Activated CD4-positive, alpha-beta T cell treated with anti-CD3 and anti-CD28 coated beads, Interleukin-2, amount 50 U/mL, for 16 hours (primary cell): ENCODE measurements at places on chromosomes 16 and 17.

DNA sequence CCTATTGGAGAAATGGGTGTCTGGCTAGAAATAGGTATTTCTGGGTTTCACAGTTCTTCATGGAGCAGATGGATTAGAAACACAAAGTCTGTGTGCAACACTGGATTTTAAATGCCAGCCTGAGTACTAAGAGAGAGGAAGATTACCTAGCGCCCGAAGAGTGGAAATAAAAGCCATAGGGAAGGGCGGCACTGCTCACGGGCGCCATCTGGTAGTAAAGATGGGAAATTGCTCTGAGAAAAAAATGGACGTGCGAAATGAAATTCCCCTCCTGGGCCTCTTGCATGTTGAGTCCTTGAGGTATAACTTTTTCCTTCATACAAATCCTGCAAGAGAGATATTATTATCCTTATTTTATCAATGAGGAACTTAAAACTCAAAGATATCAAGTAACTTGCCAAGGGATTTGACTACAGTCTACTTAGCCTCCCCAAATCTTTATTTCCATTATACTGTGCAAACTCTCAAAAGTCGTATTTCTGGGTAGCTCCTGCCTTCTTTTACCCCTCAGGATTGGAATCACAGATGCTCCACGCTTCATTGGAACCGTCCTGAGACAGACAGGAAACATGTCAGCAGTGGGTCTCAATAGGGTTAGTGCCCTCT lies 72.8 kb downstream of the MMD start:
- DNase-seq: peak; percentile 51

DNA sequence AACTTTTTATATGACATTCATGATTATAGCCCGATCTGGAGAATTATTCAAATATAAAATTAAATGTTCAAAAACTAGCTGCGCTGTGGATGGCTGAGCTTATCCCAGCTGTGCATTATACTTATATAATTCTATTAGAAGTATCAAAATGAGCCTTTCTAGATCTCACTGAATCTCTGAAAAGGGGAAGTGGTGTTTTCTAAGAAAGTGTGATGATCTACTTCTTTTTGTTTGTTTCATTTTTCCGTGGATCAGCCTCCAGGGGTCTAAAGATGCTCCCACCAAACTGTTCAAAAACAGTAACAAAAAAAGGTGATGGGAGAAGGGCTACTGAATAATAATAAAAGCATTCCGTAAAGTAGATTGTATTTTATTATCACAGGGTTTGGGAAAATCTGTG lies 411.3 kb upstream of the PSMD7 start:
- no peak for DNase-seq

DNA sequence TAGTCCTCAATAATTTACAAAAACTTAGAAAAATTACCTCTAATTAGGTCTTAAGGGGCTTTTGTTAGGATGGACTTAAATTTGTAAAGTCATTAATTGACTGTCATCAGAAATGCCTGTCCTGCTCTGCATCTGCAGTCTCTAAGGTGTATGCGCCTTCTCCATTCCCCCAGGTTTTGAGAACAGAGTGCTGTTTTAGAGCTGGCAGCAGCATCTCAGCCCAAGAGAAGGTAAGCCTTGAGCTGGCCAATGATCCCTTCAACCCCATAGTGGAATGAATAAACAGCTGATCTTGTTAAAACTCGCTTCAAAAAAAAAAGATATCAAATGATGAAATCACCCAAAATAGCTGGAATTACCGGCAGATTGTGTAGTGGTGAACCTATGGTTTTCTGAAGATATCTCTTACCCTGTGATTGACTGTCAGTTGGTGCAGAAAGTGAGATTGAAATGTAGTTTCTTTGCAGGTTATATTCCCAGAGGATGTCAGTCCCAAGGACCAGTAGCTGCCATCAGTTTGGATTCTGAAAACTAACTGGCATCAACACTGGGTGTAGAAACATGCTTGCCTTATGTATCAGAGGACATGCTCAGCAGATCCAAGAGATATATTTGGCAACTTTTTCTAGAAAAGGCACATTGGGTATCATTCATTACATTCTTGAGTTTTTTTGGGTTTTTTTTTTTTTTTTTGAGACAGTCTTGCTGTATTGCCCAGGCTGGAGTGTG lies 25.7 kb downstream of the TRPV2 start:
- no peak for DNase-seq

GRCh38 chr16:74219706-74220105 lies 76.9 kb upstream of the PSMD7 start:
- DNase-seq: no peak

DNA sequence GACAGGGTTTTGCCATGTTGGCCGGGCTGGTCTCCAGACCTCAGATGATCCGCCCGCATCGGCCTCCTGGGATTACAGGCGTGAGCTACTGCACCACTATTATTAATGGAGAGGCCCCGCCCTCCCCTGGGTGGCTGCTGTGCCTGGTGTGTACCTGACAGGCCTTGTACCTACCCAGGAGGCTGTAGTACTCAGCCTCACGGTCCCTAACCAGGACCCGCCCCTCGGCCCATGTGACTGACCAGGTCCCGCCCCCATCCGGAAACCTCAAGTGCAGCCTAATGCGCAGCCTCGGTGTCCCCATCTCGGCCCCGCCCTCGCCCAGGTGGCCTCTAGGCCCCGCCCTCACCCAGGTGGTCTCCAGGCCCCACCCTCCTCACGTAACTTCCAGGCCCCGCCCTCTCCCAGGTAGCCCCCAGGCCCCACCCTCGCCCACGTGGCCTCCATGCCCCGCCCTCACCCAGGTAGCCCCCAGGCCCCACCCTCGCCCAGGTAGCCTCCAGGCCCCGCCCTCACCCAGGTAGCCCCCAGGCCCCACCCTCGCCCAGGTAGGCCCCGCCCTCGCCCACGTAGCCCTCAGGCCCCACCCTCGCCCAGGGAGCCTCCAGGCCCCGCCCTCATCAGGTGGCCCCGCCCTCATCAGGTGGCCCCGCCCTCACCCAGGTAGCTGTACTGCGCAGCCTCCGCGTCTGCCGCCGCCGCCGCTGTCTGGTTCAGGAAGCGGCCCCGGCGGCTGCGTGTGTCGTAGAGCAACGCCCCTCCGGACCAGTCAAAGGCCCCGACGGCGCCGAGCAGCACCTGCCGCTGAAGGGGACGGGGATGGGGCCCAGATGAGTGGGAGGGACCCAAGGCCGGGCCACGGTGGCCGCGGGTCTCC lies 31.0 kb downstream of the HASPIN start:
- peak; percentile 64 for DNase-seq

DNA sequence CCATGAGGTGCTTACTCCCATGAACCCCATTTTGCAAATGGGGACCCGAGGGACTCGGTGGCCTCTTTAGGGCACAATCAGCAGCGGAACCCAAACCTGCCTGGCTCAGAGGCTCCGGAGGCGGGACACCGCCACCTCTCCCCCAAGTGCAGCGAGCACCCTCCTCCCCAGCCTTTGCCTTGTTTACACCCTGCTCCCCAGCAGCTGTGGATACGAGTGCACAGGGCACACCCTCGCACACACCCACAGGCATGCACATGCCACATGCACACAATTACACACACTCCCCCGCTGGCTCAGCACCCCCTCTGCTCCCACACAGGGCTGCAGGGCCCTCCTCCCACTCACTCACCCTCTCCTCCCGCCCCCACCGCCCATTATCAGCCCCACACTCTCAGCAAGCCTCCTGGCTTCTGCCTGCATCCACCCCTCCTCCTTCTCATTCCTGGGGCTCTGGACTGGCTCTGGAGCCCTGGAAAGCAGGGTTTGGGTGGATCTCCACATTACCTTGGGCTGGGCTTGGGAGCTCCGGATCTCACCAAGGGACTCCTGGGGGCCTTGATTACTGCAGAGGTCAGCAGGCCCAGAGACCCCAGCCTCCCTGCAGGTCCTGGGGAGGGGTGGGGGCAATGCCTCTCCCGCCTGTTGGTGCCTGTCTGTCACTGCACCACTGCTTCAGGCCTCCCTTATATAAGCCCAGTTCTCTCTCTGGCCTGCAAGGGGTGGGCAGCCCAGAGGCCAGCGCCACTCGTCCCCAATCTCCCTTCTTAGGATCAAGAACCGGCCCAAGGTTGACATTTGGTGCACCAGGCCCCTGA lies 6.4 kb downstream of the PDK2 start:
- no peak for DNase-seq

DNA sequence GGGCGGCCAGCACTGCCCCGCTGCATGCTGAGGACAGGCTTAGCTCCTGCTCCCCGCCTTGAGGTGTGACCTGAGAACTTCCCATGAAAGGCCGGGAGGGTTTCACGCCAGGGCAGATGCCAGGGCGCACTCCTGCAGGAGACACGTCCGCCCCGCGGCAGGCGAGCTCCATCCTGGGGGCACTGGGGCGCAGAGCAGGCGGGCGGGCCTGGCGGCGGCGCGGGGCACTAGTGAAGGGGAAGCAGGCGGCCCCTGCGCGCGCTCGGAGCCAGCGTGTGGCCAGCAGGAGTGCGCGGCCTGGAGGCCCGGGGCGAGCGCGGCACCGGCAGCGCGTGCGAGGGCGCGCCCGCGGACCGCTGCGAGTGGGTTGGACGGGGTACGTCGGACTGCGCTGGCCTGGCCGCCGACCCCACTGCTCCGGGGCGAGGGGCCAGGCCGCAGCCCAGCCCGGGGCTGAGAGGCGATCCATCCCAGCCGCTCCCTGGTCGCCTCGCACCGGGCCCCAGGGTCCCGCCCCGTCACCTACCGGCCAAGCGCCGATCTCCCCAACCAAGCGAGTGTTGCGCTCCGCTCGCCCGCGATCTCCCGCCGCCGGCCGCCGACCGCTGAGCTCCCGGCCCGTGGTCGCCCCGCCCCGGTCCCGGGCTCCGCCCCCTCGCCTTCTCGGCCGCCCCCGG lies at the start of gene MAP3K14:
MAP3K14 (minus strand) TSS at position 587 of the 677 bp plus-strand sequence. CDS start 26,275 bp downstream, outside the sequence.
- DNase-seq: peak; percentile 58

DNA sequence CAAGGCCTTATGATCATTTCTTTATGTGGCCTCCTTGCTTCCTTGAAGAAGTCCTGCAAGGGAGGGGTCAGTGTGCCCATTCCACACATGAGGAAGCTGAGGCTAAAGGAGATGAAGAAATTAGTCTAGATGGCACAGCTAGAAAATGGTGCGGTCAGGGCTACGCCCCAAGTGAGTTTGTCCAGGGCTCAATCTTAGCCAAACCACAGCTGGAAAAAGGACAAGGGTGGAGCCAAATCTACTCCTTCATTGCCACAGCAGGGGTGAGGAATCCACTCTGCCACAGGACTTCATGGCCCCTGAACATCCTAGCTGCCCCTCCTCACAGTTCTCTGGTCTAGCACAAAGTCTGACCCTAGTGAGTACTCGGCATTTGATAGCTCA lies 16.2 kb downstream of the BEAN1 start:
- no peak for DNase-seq

GRCh38 chr17:6069539-6070429 lies at the start of gene WSCD1:
Gene WSCD1, plus strand, starts transcription at chr17:6070379. Its CDS starts 10,280 bp downstream, at chr17:6080659.
- no peak for DNase-seq

DNA sequence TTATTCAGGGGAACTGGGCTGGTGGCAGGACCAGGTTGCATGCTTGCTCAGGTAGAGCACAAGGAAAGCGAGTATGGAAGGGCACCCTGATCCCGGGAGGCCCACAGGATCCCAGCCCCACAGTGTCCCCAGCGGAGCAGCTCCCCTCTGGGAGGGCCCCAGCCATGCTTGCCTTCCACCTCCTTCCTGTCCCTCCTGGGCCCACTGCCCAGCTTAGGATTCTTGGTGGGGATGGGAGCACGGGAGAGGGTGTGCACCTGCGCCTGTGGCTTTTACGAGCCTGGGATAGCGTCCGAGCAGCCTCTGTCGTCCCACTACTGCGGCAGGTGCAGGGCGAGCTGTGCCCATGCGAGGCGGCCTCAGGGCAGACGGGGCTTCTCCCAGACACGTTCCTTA lies 114.5 kb downstream of the BANP start:
- no peak for DNase-seq

GRCh38 chr17:2084766-2085647 lies 30.1 kb downstream of the HIC1 start:
- no peak for DNase-seq

DNA sequence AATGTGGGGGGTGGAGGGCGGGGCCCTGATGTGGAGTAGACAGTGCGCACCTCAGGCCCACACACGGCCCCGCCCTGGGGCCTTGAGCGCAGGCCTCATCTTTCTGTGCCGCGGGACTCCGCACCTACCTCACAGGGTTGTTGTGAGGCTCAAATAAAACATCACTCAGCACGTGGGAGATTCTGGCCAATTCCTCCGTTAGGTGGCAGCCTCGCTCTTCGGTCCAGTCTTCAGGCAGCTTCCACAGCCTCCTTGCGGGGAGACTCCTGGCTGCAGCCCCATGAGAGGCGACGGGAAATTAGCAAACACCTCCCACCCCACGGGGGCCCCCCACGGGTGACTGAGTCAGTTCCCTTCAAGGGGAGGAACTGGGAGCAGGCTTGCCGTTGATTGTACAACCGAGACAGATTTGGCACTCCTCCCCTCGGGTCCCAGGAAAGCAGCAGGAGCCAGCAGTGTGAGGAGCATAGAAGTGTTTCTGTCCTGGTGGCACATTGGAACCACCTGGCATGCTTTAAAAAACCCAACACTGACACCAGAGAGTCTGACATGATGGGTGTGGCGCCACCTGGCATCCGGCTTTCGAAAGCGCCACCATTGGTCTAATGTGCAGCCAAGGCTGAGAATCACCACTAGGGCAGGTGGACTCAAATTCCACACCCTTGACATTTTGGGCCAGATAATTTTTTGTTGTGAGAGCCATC lies 7.6 kb downstream of the MRM1 start:
- no peak for DNase-seq

GRCh38 chr16:21116148-21116693 lies 34.4 kb downstream of the DNAH3 start:
- no peak for DNase-seq

DNA sequence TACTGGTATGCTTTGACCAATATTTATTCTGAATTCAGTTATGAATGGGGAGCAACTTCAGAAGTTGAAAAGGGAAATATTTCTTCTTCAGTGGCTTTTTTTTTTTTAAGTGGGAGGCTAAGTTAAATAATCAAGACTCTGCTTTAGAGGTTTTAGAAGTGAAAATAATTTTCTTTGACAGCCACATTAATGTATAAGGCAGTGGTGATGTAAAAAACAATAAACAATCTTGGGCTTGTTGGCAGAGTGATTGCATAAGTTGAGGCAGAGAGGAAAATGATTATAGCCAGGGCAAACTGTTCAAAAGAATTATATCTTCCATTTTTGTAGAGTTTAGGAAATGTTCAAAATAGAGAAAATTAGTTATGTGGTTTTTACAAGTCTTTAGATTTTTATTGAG lies 5.4 kb upstream of the KRT12 start:
- no peak for DNase-seq

DNA sequence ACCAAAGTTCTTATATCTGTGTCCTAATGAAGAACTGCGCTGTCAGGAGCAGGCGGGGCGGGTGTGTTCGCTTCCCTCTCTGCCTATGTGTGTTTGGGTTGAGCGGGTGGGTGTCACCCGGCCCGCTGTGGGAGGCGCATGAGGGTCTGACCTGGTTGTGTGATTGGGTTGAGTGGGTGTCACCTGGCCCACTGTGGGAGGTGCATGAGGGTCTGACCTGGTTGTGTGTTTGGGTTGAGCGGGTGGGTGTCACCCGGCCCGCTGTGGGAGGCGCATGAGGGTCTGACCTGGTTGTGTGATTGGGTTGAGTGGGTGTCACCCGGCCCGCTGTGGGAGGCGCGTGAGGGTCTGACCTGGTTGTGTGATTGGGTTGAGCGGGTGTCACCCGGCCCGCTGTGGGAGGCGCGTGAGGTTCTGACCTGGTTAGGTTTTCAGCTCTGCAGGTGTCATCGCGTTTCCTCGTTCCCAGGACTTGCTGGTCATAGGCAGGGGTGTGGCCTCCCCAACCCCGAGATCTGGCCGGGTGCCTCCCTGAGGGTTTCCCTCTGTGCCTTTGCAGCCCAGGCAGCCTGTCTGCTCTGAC lies 69.6 kb upstream of the ZNF750 start:
- DNase-seq: no peak
